ENCODE measurements at places on chromosomes 4 and X. TPM values are rescaled to one million over a fixed set of nuclear protein-coding genes. Genes with fewer than 3 reads are reported as not detected.

WDR17 gene
- 1.5 TPM for total RNA-seq

MSANTD1 gene
- total RNA-seq = 0.43 TPM

MAGEA12 gene
- total RNA-seq = not detected

NPY2R gene
- not detected for total RNA-seq

RAB40AL gene
- not detected for total RNA-seq

RIBC1 gene
- total RNA-seq = 0.72 TPM

ADAD1 gene
- not detected for total RNA-seq

AMBN gene
- total RNA-seq = not detected

RELL1 gene
- total RNA-seq = 13.8 TPM

P2RY4 gene
- total RNA-seq = 0.27 TPM

RHOH gene
- total RNA-seq = 121 TPM

TLR2 gene
- 0.56 TPM for total RNA-seq

DHX15 gene
- 216 TPM for total RNA-seq

GPM6B gene
- not detected for total RNA-seq

ACE2 gene
- not detected for total RNA-seq

Data from activated CD8-positive, alpha-beta T cell treated with anti-CD3 and anti-CD28 coated beads for 36 hours (primary cell).